Memory B cell (primary cell): ENCODE measurements at places on chromosomes 2 and 18.
A peak's percentile ranks its signal among the peaks of the same experiment; 100 is the strongest.

- no peak for DNase-seq
These were observed 32.4 kb downstream of the SMAD2 start for GRCh38 chr18:47898055-47898454.

GRCh38 chr18:26536664-26537063 is 11.7 kb downstream of the KCTD1 start:
- no peak for DNase-seq

GRCh38 chr2:101151859-101152271 is 683 bp upstream of the TBC1D8 start:
- DNase-seq = no peak

DNA sequence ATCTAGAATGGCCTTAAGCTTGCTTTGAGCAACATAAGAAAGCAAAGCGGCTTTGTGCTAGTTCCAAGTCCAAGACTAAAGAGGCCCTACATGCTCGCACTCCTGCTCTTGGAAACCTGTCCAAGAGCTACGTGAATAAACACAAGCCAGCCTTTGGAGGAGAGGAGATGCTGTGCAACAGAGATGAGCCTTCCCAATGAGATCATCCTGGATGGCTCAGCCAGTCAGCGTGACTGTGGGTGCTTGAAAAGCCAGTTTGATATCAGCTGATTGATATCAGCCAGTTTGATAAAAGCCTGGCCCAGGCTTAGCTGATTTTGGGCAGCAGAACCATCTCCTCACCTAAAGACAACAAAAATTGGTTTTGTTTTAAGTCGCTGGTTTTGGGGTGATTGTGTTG is 481.0 kb upstream of the DSEL start:
- DNase-seq = no peak

GRCh38 chr2:222819722-222820333 is 41.0 kb upstream of the ACSL3 start:
- no peak for DNase-seq

- no peak for DNase-seq
These were observed 2.1 kb downstream of the PCBP1 start for GRCh38 chr2:70089220-70089982.

DNA sequence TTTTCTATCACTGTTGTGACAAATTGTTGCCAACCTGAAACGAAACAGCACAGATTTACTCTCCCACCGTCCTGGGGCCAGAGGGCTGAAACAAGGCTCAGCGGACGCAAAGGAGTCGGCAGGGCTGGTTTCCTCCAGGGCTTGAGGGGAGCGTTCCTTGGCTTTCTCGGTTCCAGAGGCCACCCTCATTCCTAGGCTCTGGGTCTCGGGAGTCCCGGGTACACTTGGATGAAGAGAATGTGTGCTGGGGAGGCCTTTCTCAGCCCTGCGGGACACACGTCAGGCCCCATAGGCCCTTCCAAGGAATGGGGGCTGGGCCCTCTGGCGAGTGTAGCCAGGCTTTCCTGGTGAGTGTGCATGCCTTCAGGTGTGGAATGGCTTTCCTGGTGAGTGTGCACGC is 287.3 kb upstream of the HS6ST1 start:
- no peak for DNase-seq

DNA sequence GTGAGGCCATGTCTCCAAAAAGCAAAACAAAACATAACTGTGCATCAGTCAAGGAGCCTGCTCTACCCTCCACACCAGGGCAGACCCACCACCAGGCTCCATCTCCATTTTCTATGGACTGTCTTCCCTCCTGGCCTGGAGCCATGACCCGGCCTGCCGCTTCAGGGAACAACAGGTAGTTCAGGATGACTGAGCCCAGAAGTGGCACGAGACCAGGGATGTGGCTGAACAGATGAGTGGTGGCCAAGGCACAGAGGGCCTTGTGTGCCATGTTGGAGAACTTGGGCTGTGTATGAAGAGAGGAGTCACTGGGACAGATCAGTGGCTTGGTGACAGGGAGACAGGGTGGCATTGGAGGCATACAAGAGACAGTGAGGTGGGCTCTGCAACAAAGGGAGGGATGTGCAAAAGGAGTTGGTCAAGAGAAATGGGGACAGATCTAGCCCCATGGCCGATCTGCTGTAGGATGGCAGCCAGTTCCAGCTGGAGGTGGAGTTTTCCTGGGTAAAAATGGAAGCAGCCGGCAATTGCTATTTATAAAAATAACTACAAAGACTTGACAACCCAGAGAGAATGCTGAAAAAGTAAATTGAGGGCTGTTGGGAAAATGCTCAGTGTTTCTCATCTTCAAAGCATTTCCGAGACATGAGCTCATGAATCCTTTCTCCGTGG is 35.0 kb downstream of the TMEM177 start:
- no peak for DNase-seq

DNA sequence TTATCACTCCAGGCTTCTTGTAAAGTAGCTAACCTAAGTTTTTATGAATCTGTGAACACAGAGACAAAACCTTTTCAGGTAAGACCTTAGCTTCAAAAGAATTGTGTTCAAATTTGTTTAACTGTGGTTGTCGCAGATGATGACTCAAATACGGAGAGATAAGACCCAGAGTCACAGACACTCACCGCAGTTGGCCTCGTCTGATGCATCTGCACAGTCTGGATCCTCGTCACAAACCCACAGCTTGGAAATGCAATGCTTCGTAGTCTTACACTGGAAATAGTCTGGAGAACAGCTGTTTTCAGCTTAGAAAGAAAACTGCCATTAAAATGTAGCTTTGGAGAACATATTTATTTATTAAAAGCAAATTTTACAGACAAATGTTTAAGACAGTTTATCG is 1662.1 kb upstream of the NXPH2 start:
- no peak for DNase-seq

DNA sequence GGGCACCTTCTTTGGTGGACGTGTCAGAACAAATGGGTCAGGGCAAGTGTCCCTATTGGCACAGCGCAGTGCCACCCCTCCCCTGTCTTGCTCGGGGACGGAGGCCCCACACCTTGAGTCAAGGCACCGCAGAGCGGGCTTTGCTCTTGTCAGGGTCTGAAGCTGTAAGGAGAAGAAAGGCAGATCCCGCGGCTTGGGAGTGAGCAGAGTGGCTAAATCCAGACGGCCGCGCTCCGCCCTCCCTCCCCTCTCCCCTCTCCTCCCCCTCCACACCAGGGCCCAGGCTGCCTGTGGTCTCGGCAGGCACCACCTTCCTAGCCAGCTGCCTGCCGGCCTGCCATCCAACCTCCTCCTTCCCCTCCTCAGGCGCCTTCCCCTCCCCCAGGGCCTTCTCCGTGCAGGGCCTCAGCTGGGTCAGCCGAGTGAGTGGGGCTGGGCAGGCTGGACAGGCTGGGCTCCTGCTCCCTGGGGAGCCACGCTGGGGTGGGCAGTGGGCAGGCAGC is 25.8 kb downstream of the SPEG start:
- DNase-seq = no peak

- no peak for DNase-seq
These were observed 53.5 kb upstream of the TGFA start for GRCh38 chr2:70607121-70607561.

GRCh38 chr2:227260041-227260440 is 65.0 kb upstream of the MFF start:
- no peak for DNase-seq

DNA sequence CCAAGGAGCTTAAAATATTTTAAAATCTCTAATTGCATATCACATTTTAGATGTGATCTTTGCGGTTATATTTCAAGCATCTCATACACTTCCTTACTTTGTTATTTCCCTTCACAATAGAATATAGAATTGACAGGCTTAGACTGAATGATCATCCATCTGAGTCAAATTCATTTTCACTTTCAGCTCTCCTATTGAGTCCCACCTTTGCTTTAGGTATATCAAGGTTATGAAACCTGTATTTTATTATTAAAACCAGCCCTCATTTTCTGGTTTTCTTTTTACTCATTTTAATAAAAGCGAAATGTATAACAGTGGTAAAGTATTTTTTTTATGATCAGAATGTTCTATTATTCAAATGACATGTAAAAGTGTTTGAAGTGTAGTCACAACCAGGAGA is 162.9 kb upstream of the KYNU start:
- DNase-seq = no peak

DNA sequence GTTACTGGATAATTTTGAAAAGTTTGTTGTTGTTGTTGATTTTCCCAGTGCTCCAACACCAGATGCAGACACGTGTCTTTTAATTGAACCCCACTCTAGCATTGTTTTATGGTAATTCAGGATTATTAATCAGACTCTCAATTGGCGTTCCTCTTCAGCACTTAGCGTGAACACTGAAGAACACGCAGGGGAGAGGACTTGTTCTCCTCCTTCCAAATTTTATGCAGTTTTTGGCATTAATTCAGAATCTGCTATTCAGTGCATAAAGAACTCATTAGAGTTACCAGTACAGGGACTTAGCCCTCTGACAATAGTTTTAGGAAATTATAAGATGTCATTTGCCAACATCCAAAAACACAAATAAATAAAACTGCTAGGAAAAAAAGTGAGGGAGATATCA is 75.5 kb downstream of the SNTG2 start:
- DNase-seq = no peak

DNA sequence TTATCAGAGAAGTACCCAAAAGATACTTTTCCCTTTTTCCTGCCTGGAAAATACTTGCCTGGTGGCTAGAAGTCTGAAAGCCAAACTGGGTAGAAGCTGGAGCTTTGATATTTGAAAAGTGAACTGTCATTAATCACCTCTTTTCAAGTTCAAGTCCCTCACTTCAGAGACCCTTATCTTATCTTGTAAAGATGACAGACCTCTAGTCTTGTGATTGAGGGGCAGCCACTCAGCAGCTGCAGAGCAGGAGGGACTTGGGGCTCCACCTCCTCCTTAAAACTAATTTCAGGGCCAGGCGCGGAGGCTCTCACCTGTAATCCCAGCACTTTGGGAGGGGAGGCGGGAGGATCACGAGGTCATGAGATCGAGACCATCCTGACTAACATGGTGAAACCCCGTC is 64.2 kb upstream of the CDCA7 start:
- DNase-seq = no peak

GRCh38 chr18:8706791-8707555 is 1.6 kb downstream of the MTCL1 start:
- peak; percentile 38 for DNase-seq

DNA sequence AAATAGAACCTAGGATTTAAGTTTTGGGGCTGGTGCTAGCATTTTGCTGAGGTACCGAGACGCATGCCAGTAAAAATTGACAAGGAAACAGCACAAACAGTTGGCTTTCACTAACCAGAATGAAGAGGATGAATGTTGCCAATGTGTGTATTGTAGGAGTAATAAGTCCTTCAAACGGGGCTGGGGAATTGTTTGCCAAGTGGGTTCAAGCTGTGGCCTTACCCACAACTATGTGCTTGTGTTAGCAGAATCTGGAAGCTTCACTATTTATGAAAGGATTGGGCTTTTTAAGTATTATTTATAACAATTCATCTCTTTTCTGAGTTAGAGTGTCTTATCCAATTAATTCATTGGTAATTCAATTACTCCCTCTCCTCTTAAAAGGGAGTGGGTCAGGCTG is 15.0 kb upstream of the KIF5C start:
- DNase-seq = no peak

- no peak for DNase-seq
These were observed 57.2 kb downstream of the FAM171B start for GRCh38 chr2:186751078-186751477.

DNA sequence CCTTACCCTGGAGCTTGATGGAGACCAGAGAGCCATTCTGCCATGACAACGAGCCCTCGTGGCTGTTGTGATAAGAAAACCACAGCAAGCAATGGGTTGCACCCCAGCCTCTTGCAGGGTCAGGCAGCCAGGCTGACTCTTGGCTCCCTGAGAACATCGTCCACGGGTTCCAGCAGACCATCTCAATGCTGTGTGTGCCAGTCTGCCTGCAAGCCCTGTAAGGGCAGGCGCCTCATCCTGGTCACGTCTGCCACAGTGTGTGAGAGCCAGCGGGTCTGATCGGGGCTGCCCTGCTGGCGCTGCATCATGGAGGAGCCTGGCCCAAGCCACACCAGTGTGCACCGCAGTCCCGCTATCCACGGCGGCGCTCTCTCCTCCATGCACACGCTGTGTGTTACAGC is 71.0 kb upstream of the MGAT4A start:
- no peak for DNase-seq

- no peak for DNase-seq
These were observed 50.6 kb downstream of the RAPH1 start for GRCh38 chr2:203484266-203485112.

DNA sequence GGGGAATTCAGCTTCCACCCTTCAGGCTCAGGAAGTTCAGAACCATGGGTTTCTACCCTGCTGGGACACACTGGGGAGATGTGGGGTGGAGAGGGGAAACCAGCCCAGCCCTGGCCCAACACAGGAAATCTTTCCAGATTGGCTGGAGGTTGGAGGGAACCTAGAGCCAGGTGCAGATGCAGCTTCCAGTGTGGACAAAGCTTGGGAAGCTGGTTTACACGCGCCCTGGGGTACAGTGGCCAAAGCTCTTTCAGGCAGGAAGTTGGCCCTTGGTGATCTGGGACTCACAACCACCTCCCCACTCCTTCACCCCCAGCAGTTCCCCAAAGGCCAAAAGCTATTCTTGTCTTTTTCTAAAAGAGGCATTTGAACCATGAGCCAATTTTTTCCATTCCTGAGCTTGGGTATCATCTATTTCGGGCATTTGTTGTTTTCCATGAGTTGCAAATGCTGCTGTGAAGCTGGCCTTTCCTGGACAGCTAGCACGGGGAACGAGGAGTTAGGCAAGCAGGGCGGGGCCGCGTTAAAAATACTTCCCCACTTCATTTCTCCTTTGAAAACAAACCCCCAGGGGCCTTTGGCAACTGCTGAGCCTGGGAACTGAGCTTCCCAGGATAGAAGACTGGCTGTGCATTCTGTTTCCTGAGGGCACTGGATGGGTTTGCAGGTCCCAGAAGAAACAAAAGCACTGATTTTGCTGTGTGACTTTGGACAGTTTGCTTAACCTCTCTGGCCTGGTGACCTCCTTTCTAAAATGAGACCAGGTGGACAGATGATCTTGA is 3.1 kb upstream of the ARID5A start:
- DNase-seq = no peak

- DNase-seq = no peak
These were observed 434.2 kb downstream of the GRB14 start for GRCh38 chr2:164187121-164187520.

DNA sequence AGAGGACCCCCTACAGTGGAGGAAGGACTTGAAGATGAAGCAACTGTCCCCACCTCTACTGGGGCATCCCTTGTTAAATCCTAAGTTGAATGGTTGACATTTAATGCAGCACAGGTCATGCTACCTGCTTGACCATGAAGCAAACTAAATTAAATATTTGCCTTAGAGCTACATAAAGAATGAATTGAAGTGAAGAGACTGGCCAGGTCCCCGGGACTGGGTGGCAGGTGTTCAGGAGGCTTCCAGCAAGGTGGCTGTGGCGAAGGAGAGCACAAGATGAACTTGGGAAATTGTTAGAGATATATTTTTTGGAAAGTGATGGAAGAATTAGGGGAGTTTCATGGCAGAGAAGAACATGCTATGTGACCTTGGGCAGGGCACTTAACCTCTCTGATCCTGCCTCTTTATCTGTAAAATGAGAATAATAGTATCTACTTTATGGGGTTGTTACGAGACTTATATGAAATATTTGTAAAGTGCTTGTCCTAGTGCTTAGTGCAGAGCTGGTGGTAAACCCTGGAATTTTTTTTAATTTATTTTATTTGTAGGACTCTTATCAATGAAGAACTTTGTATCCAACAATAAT is 37.3 kb downstream of the EFR3B start:
- no peak for DNase-seq

GRCh38 chr2:207038299-207038698 is 99.0 kb downstream of the CPO start:
- no peak for DNase-seq

GRCh38 chr2:63999049-63999448 is 20.2 kb downstream of the VPS54 start:
- DNase-seq = no peak

- DNase-seq = no peak
These were observed 182.6 kb downstream of the GRB14 start for GRCh38 chr2:164438490-164439205.
